ENCODE measurements at places on chromosomes 16 and 17.

DNA sequence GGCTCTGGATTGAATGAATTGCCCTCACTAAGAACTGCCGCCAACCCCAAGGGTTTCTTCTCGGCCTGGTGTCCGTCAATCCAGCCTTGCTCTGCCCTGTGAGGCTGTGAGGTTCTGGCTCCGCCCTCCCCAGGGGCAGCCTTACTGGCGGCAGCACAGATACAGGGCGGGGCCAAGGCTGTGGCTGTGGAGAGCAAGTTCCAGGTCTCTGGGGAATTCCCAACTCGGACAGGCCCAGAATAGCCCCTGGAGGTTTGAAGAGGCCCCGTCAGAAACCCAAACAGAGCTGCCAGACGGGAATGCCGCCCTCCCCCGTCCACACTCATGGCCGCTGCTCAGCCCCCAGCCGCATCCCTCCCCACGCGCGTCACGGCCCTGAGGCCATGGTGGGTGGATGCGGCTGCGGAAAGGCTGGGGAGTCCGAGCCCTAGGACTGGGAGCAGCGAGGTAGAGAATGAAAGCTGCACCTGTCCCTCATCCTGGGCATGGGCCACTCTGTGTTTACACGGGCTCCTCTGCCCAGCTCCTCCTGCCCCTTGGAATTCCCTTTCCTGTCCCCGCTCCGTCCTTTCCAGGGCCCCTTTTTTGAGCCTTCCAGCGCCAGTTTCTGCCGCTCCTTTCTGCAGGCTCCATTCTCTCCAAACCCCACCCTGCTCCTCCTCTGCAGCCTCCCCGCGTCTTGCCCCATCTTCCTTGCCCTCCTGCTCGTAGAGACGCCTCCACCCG, 660 bp upstream of the PRRT2 start:
- peak; percentile 89 for DNase-seq

- DNase-seq: no peak
These were observed 8.9 kb downstream of the TVP23A start for GRCh38 chr16:10809706-10810105.

- no peak for DNase-seq
These were observed 401 bp upstream of the KRTAP4-5 start for GRCh38 chr17:41150026-41150425.

DNA sequence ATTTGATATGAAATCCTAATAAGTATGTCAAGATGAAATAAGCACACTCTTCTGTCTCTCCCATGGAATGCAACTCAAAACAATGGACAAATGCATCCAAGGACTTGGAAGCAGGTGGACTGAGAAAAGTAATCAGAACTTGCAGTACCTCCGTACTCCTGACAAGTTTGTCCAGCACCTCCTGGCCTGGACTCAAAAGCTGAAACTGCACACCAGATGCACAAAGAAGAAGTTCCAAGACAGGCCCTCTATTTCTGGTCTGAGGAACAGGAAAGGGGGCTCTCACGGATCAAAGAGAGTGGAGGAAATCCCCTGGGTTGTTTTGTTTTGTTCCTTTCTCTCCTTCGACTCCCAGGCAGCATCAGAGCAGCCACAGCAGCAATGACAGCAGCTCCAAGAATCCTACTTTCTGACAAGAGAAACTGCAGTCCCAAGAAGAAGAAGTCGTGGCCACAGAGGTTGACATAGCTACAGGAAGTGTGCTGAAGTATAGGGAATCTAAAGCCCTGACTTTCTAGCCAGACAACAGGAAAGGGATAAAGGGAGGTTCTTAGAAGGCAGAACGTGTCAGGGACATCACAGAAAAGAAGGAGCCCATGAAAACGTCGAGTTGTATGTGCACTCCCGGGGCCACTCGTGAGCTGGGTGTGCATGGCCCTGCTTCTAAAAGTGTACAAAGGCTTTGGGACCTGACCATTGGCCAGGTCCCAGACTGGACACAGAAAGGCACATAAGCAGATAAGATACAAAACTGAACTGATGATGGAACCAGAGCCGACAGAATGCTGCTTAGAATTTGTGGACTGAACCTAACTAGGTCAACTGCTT, 29.3 kb downstream of the AKAP10 start:
- peak; percentile 21 for DNase-seq

- DNase-seq: no peak
These were observed 96.9 kb downstream of the RAB11FIP4 start for GRCh38 chr17:31488264-31488981.

- no peak for DNase-seq
These were observed 15.1 kb downstream of the SOX8 start for GRCh38 chr16:996681-997080.

DNA sequence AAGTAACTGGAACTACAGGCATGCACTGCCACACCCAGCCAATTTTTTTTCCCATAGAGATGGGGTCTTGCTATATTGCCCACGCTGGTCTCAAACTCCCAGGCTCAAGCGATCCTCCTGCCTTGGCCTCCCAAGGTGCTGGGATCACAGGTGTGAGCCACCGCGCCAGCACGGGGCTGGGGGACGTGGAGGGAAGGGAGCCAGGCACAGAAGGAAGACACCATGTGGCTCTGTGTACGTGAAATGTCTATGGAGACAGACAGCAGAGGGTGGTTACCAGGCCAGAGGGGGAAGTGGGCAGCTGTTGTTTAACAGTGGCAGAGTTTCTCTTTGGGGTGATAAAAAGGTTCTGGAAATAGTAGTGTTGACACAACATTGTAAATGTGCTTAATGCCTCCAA, 4.6 kb upstream of the PIEZO1 start:
- peak; percentile 46 for DNase-seq

GRCh38 chr17:48296453-48296852, 133.6 kb downstream of the SKAP1 start:
- no peak for DNase-seq

GRCh38 chr17:71593078-71593477, 527.7 kb upstream of the SOX9 start:
- no peak for DNase-seq

DNA sequence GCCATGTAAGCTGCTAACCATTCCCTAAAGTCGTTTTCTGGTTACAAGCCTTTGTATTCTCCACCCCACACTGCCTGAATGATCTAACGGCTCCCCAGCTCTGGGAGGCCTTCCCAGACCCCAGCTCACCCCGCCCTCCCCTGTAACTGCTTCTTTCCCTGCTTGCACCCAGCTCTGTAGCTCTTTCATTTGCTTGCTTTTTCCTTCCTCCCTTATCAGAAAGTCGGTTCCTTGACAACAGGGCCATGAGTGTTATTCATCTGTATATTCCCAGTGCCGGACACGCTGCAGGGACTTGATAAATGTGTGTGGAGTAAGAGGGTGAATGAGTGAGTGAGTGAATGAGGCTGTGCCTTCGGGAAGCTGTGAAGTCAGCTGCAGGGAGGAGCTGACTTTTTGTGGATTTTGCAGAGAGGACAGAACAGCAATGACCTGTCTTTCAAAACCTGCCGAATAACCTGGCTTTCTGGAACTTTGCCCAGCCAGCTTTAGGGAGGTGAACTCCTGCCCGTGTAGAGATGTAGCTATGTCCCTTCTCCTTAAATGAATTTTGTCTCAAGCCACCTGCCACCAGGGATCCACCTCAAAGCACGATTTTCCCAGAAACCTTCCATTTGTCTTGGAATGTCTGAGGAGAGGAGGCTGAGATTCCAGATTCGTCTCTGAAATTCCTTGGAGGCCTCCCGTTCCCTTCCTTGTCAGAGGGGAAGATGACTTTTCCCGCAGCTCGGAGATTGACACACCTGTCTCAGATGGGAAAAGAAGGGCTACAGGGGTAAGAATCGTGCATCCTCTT, 20.0 kb upstream of the CACNG4 start:
- DNase-seq: peak; percentile 68

DNA sequence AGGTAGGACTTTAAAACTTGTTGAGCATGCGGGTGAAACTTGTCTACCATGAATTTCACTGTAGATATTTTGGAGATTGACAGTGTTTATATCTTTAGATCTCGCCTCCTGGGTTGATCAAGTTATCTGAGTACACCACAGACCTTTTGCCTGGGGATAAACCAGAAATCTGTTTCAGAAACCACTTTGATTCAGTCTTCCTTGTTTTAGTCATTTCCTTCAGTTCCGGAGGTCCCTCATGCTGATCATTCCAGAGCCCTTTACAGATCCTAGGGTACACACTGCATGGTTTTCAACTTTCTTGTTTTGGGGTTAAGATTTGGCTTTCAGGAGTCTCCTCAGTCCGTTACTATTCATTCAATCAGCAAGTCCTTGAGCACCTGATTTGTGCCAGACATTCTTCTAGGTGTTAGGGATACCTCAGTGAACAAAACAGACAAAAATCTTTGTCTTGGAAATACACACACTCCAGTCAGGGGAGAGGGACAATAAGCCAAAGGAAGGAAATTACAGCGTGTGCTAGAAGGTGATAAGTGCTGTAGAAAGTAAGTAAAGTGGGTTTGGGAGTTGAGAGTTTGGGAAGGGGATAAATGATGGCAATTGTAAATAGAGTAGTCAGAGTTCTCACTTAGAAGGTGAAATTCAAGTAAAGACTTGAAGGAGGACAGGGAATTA, 12.2 kb downstream of the NOD2 start:
- DNase-seq: no peak

GRCh38 chr16:17803625-17804410, 333.1 kb upstream of the XYLT1 start:
- no peak for DNase-seq

DNA sequence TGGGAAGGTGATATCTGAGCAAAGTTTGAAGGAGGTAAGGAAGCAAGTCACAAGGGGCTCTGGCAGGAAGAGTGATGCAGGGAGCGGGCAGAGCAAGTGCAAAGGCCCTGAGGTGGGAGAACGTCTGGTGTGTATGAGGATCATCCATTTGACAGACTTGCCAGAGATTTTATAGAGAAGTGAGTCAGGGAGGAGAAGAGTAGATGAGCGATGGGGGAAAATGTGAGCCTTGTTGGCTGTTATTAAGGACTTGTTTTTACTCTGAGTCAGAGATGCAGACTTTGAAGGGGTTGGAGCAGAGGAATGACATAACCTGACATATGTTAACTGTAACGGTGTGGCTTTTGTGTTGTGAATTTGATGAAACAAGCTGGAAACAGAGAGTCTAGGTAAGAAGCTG, 3.5 kb upstream of the CLEC10A start:
- DNase-seq: no peak
